ENCODE measurements at places on chromosomes 11 and 22.

DNA sequence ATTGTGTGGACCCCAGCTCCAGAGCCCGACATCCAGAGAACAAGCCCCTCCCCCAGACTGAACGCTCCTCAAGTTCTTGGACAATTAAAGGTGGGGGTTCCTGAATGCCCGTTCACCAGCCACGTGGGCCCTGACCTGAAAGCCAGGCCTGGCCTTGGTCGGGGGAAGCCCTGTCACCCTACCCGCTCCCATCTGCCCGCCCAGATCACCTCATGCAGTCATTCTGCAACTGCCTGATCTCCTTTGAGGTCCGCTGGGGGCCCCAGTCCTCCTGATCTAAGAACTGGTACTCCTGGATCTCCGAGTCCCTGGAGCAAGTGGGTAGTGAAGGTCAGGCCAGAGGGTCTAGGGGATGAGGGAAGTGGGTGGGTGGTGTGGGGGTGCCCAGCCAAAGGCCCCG is 9.1 kb upstream of the NAALADL1 start:
- DNase-seq: no peak

- no peak for DNase-seq
Observed at GRCh38 chr22:47086596-47087248, 324.3 kb downstream of the TBC1D22A start.

DNA sequence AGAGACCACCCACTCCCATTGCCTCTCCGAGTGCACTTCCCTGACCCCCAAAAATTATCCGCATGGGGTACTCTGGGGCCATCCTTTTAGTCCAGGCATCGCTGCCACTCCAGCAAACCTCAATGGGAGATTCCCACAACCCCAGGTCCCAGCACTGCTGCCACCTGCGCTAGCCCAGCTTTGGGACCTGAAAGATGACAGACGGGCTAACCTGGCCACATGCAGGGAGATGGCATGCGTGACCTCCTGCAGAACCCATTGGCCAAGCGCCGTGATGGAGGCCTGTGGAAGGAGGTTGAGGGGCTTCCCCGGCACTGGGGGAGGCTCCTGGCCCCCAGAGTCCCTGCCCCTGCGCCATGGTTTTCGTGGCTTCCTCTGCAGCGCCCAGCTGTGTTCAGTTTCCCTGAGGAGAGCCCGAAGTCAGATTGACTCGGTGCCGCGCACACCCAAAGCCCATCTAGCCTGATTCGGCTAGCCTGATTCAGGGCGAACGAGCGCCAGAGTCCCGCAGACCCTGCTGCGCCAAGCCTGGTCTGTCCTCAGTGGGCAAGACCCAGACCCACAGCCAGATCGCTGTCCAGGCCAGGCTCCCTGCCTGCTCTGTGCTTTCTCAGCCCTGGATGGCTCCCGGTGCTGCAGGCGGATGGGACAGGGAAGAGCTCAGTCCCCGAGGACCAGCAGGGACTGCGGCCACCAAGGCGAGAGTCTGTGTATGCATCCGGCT is 751 bp upstream of the WNT7B start:
- DNase-seq: no peak

DNA sequence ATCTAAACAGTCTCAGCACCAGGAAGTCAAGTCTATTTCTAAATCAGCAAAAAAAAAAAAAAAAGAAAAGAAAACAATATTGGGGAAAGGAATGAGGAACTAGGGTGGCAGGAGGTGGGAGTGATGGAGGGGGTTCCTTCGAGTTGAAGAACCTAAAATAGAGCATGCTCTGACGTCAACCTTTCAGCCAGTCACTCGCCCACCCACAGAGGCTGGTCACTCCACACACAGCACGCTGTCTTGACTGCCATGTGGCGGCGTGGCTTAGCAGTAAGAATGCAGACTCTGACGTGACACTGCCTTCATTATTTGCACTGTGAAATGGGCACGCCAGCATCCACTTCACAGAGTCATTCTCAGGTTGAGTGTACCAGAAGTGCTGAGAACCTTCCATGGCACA is 48.3 kb downstream of the LARGE1 start:
- DNase-seq: no peak

GRCh38 chr11:2139621-2140337 is 590 bp upstream of the IGF2 start:
- no peak for DNase-seq

GRCh38 chr11:108617055-108617454 is 23.5 kb upstream of the EXPH5 start:
- no peak for DNase-seq

DNA sequence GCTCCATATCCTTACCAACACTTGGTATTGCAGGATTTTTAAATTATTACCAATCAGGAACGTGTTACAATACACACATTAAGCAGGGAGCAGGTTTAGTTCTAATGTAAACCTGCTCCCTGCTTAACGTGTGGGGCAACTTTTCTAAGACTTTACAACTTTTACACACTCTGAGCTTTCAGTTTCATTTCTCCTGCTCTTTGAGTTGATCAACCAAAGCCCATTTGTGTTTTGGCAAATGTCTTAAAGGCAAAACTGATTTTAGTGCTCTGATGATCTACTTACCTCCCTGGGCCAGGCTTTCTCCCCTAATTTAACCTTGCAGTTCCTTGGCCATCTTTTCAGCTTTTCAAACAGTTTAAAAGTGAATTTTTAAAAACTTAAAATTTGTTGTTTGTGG is 70.9 kb downstream of the ZBTB44 start:
- DNase-seq: no peak

GRCh38 chr11:122317305-122317704 is 201.3 kb upstream of the BLID start:
- no peak for DNase-seq
